ENCODE measurements at places on chromosomes 12 and 14. TPM values are rescaled to one million over a fixed set of nuclear protein-coding genes. Genes with fewer than 3 reads are reported as not detected.

DNA sequence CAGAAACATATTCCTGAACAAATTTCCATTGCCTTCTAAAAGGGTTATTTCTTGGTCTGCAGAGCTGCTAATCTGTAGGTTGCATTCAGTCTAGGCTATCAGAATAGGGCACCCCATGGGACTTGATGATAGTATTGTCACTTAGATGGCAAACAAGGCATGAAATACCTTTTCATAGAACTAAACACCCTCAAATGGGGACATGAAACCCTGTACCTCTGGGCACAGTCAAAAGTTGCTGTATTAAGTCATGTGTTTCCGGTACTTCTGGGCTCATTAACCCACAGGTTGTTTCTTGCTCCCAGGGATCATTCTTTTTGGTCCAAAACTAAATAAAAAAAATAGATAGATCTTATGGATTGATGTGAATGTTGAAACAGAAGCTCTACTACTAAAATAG lies 930.4 kb downstream of the NRXN3 start:
- DNase-seq = no peak

GRCh38 chr12:13539051-13539450 lies 342.5 kb downstream of the EMP1 start:
- no peak for DNase-seq

FSCB gene
- not detected for total RNA-seq

DNA sequence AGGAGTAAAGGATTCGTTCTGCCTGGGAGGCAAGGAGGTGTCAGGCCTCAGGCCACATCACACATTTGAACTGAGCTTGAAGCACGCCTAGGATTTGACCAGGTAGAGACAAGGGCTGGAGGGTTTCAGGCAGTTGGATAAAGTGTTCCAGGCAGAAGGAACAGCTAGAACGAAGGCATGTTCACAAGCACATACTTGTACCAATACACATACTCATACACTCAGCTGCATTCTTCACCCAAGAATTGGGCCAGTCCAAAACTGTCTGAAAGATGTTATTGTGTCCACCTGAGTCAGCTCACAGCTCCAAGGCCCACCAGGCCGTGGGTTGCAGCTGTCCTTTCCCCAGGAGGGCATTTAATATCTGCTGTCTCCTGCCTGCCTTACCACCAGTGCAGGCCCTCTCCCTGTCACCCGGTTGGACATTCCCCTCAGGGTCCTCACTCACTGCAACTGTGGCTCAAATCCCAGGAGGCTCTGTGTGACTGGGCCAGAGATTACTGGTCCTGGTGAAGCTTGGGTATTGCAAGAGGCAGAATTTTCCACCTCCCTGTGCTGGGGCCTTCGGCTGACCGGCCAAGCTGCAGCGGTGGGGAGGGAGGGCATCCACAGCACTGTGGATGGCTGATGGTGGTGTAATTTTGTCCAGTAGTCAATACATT lies 12.8 kb upstream of the AQP2 start:
- no peak for DNase-seq

- no peak for DNase-seq
Measured at GRCh38 chr12:98504368-98504617, 11.1 kb upstream of the TMPO start.

DNA sequence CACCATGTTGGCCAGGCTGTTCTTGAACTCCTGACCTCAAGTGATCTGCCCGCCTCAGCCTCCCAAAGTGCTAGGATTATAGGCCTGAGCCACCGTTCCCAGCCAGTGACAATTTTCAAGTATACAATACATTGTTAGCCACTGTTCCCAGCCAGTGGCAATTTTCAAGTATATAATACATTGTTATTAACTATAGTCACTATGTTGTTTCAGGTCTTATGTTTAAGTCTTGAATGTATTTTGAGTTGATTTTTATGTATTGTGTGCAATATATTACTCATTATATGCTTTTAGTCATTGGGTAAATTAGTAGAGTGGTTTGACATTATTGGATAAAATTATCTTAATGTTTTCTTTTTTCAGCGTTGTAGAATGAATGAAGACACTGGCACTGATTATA lies 13.0 kb upstream of the ZNF410 start:
- no peak for DNase-seq

DNA sequence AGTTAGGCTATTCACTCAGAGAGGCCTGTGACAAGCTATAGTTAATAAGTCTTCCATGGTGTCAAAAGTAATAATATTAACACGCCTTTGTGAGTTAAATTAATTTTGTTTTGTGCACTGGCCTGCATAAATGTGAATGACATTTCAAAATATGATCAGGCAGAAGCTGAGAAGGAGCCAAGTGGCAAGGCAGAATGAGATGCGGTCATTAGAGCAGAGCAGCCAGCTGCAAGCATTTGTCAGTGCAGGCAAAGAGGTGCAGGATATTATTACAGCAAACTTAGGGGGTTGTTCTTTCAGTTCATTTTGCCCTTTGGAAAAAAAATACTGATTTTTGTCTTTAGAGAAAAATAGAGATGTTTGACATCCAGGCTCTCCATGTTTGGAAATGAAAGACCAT lies 364.5 kb downstream of the PAWR start:
- no peak for DNase-seq

DNA sequence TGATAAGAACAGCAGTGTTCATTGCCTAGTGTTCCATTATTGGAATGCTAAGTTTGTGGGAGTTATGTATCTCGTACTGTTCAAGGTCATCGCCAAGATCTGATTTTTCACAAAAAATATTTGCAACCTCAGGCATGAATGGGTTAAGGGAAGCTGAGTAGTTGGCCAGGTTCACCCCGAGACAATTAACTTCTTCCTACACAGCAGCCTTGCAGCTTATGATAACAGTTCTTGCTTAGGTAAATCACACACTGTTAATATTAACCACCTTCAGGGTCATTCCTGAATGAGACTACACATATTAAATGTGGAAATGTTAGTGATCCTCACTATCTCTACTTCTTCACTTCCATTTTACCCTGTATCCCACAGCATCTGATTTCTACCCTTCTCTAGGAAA lies 18.0 kb downstream of the FKBP11 start:
- no peak for DNase-seq

GRCh38 chr12:3723916-3724805 lies 28.7 kb downstream of the CRACR2A start:
- no peak for DNase-seq

SLC4A8 gene
- 5.1 TPM for total RNA-seq

Data from hematopoietic multipotent progenitor cell (in vitro differentiated cells).